LHCN-M2 (cell line): ENCODE measurements at places on chromosomes 16 and 17.

DNA sequence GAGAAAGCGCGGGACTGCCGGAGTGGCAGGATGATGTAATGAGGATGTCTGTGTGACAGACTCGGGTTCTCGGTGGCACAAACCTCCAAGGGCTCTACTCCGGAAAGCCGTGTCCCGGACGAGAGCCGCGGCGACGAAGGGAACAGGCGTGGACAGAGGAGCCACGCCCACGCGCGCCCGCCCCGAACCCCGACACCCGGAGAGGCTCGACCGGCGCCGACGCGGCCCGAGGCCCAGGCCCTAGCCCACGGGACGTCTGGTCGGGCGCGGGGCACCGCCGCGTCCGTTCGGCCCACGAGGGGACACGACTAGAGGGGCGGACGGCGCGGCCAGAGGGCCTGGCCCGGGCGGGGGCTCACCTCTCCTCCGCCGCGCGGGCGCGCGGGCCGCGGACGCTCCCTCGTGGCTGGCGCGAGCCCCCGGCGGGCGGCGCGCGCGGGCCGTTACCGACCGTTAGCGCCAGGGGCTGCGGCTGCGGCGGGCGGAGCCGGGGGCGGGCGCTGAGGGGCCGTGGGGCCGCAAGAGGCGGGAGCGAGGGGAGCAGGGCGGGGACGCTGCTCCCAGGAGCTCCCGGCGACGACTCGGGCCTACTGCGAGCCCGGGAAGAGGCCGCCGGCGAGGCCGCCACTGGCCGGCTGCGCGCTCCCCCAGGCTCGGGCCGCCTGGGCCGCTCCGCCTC lies 2.1 kb upstream of the IRX5 start:
- DNase-seq: peak; percentile 61

- no peak for DNase-seq
Measured at GRCh38 chr16:9922441-9922840, 259.8 kb downstream of the GRIN2A start.

DNA sequence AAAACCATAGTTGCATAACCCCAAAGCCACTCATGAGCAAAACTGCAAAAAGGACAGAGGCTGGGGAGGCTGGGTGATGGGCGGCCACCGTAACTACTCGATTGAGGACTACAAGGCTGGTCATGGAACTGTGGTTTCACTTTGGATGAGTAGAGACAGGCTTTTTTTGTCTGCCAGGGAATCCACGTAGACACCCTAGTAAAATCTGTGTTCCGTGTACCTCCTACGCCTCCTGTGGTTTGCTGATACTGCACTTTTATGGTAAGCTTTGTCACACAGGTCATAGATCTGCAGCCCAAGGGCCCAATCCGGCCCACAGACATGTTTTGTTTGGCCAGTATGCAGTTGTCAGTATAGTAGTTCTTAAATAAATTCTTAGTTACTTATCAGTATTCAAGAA lies 2.2 kb upstream of the TLCD3B start:
- no peak for DNase-seq

DNA sequence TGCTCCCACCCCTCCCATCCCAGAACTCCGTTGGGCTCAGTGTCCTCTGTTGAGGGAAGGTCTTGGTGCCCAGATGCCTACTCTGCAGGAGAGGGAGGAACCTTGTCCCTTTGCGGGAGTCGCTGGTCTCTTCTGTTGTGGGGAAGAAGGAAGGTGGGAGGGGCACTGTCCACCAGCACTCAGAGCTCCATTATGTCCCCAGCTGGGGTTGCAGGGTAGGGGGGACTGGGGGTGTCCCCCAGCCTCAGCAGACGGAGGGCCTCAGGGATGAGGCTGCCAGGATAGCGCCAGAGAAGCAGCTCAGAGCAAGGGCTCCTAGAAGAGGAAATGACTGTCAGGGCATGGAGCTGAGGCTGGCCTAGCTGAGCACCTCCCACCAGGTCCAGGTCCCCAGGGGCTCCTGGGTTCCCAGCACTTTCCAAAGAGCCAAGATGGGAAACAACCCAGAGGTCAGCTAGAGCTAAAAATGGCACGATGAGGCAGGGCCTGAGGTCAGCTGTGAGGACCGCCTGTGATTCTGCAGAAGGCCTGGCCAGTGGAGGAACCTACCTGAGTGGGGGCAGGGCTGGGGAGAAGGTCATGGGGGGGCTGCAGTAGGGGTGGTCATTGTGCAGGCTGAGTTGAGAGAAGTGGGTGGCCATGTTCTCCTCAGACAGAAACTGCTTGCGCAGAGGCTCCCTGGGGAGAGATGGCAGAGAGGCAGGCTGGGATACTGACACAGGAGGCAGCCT lies 893 bp downstream of the HCFC1R1 start:
- peak; percentile 85 for DNase-seq

DNA sequence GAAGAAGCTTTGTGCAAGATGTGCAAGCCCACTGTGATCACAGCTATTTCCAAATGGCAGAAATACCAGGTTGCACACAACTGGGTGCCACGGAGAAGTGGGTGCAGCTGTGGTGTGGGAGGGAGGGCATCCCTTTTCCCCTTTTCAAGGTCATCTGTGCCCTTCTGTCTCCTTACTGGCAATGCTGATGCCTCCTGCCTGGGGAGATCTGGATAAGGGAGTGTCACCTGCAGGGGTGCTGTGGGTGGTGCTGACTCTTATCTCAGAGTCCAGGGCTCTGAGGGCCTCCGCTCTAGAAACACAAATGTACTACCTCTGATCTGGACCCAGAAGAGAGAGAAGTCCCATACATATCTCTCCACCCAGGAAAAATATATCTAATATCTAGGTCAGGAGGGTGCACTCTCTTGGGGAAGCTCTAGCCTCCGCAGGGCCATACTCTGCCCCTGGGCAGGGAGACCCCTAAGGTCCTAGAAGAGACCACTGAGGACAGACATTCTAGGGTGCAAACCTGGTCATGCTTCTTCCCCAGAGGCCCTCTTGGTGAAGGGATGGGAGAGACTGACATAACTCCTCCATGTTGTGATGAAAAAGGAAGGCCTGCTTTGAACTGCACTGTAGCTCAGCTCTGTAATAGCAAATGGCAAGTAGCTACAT lies 18.5 kb downstream of the NPRL3 start:
- no peak for DNase-seq

DNA sequence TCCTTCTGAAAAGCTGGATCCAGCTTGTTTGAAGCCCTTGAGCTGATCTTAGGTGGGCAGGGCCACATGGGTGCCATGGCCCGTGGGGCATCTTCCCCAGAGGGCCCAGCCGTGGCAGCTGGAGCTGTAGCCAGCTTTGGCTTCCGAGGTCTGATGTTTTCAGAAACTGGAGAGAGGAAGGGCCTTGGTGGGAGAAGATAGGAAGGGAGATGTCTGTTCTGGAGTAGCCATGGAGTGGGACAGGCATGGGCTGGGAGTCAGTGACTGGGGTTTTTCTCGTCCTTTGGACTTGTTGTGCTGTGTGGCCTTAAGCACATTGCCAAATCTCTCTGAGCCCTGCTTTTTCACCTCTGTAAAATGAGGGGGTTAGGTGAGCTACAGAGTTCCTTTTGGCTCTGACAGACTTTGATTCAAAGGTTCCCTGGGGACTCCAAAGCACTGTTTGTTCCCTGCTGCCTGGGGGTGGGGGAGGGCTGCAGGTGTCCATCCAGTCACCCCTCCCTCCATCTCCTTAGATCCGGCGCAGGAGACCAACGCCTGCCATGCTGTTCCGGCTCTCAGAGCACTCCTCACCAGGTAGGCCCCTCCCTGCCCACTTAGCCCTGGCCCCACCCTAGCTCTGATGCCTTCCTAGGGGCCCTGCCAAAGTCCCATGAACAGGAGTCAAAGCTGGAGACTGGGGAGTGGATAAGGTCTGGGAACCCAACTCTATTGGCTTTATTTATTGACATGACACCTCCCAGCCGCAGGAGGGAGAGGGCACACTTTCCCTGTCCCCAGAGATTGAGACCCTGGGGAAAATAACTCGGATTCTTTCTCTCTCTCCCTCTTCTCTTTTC lies 2.1 kb downstream of the PPP1R1B start:
- DNase-seq: no peak
